ENCODE measurements at places on chromosomes 2 and 18.

DNA sequence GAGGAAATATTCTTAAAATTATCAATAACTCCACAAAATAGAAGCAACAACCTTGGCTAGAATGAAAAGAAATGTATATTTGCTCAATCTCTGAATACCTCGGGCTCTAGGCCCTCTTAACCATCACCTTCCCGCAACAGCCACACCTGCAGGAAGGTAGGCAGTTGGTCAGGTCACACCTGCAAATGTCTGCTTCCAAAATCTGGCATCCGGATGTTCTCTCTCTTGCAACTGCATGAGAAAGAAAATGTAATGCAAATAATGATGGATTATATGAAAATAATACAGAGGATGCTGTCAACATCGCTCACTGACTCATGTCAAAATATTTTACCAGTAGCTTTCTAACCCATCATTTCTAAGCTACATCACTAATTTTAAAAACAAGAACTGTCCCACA lies 148.3 kb downstream of the SATB2 start:
- no peak for DNase-seq

- no peak for DNase-seq
Measured at GRCh38 chr2:101528501-101528900, 53.6 kb upstream of the RFX8 start.

- no peak for DNase-seq
Measured at GRCh38 chr2:162967147-162967546, 128.6 kb upstream of the KCNH7 start.

- DNase-seq = no peak
Measured at GRCh38 chr2:196750291-196750923, 49.1 kb downstream of the GTF3C3 start.

DNA sequence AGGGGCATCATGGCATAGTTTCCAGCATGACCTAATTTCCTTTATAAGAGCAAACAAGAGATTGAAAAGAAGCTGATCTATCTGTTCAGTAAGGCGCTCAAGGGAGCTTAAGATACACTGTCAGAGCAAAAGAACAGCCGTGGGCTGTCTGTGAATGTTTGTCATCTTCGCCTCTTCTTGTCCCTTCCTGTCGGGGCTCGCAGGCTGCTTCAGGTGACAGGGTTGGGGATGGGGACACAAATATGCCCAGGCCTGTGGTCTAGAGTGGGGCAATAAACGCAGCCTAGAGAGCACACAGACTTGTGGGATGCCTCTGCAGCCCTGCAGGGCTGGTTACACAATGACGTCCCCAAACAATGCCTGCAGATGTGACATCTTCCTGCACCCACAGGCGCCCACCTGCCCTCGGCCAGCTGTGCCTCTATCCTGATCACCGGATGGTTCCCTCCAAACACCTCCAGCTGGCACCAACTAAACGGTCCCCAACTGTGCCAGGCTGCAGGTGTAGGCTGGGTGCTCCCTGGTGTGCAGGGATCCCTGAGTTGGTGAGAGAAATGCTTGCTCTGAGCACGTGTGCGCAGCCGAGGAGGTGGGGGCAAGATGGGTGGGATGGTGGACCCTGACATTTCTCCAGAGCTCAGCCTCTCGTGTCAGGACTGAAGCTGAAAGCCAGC lies 72.8 kb downstream of the EDAR start:
- no peak for DNase-seq

DNA sequence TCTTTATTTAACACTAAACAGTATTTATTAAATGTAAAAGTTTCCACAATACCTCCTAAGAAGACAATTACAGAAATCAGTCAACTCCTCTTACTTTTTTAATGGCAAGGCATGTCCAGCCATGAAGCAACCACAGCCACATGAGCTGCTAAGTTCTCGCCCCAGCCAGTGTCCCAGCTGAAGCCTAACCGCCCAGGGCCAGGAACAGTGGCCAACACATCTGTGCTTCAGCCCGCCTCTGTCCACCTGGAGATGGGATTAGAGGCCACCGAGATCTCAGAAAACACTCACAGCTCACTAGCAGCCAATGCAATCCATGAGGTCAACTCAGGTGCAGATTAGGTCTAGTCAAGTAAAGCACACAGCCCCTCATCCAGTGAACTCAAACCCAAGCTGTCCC lies 40.2 kb downstream of the PID1 start:
- DNase-seq = no peak

- peak; percentile 88 for DNase-seq
Measured at GRCh38 chr2:102033031-102033749, 41.4 kb downstream of the IL1R2 start.

GRCh38 chr2:70385966-70386595 lies 84.2 kb upstream of the FAM136A start:
- DNase-seq = no peak

GRCh38 chr2:170886386-170886785 lies 42.7 kb upstream of the GORASP2 start:
- peak; percentile 66 for DNase-seq

- DNase-seq = no peak
Measured at GRCh38 chr2:72325592-72326422, 178.1 kb upstream of the CYP26B1 start.

- no peak for DNase-seq
Measured at GRCh38 chr2:26495705-26496297, 17.9 kb upstream of the OTOF start.

- DNase-seq = no peak
Measured at GRCh38 chr2:100699131-100699530, 120.8 kb upstream of the NPAS2 start.

- no peak for DNase-seq
Measured at GRCh38 chr2:144774809-144775208, 254.9 kb upstream of the ZEB2 start.

DNA sequence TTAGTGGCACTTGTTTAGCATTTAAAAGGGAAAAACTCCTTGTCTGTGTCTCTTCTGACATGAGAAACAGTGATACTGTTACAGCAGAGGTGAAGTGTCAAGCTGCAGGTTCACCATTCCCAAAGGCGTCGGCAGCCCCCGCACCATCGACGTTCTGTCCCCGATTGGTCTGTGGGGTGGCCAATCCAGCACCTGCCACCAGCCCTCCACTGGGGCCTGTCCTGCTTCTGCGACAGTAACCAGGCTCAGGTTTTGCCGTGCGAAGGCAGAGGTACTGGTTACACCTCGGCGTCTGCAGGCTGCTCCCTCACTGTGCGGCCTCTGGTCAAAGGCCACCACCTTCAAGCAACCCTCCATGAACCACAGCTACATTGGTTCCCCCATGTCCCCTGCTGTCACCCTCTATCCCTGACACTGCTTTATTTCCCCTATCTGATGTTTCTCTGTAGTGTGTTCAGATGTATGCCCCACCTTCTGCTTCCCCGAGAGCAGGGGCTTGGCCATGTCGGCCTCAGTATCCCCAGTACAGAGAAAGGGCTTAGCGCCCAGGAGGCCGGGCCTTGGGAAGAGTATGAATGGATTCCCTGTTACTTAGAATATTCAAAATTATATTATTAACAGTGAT lies 8.6 kb upstream of the ESPNL start:
- no peak for DNase-seq

DNA sequence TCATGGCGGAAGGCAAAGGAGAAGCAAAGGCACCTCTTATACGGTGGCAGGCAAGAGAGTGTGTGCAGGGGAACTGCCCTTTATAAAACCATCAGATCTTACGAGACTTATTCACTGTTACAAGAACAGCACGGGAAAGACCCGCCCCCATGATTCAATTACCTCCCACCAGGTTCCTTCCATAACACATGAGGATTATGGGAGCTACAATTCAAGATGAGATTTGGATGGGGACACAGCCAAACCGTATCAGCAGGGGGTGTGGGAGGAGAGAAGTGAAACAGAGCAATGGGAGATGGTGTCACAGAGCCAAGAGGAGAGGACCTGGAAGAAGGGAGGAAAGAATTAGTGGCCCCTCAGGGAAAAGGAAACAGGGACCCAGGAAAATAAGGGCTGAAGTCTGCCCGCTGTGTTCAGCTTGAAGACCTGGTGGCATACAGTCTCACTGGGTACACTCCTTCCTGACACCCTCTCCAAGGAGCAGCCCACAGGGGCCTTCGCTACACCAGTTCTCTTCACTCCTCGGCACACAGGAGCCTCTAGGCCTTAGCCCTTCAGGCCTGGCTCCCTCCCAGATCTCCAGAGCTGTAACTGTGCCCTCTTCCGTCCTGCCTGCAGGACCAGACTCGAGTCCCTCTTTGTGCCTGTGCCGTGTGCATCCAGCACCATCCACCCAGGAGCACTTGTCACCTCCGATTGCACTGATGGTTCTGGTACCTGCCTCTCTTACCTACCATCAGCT lies 262.1 kb downstream of the EIPR1 start:
- no peak for DNase-seq

- DNase-seq = no peak
Measured at GRCh38 chr2:108257757-108258331, 18.1 kb downstream of the SULT1C3 start.
